ENCODE measurements at places on chromosomes 1 and 21.

- no peak for DNase-seq
Measured at GRCh38 chr1:23210351-23210785, 6.9 kb downstream of the HTR1D start.

DNA sequence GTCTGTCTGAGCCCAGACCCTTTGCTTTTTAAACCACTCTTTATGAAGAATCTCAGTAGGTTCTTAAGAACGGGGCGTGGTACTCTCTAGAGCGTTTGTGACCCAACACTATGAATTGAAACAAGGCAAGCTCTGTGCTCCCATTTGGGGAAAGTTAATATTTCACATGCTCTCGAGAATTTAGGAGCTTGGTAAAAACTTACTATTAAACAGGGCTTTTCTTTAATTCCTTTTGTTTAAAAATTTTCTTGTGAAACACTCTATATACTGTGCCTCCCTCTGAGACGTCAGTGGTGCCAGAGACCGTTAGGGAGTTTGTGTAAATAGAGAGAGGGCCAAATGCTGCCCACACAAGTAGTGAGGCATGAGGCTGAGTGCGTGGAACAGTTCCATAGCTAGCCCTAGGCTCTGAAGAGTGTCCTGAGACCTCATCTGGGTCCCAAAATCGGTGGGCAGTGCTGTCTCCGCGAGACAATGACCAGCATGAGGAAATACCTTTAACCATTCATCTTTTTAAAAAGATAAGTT, 144.7 kb downstream of the ROR1 start:
- no peak for DNase-seq

- DNase-seq: no peak
Measured at GRCh38 chr1:203663821-203664220, 37.2 kb downstream of the ATP2B4 start.

DNA sequence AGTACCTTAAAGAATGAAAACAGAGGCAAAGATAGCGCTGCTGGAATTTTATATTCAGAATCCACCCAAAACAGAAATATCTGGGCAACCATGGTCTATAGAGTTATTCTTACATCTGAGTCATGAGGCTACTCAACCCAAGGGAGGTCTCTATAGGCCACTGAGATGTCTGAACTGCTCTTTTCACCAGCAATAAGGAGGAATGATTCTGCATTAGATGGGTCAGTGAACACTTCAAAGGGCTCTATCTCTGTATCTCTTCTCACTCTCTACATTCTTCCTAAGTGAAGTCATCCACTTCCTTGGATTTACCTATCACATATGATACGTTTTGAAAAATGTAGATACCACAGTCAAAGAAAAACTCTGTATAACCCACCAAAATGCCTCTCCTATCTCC, 90.2 kb upstream of the NGF start:
- DNase-seq: no peak

DNA sequence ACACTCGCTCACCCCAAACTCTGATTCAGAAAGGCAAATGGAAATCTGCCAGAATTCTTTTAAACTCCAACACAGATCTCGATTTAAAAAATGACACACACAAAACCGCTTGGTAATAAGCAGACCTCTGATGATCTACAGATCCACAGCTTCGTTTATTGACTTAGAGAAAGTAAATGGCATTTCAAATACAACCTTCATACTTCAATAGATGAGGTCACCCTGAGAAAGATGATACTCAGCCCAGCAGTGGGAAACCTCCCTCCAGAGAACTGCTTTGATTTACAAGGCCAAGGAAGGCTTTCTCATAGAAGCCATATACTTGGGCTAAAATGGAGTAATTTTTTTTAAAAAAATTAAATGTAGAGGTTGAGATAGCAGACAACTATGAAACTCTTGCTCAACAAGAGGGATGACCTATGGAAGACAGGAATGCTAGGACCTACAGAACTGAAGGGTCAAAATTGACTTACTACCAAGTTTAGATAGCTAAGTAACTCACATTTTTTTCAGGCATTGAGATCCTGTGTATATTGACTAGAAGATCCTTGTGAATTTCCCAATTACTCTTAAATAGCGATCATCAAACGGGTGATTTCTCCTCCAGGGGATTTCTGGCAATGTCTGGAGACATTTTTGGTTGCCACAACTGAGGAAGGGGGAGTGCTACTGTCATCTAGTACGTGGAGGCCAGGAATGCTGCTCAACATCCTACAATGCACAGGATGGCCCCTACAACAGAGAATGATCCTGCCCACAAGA, 143.9 kb downstream of the CLIC6 start:
- no peak for DNase-seq

GRCh38 chr1:203547147-203547546, 53.2 kb downstream of the OPTC start:
- no peak for DNase-seq

DNA sequence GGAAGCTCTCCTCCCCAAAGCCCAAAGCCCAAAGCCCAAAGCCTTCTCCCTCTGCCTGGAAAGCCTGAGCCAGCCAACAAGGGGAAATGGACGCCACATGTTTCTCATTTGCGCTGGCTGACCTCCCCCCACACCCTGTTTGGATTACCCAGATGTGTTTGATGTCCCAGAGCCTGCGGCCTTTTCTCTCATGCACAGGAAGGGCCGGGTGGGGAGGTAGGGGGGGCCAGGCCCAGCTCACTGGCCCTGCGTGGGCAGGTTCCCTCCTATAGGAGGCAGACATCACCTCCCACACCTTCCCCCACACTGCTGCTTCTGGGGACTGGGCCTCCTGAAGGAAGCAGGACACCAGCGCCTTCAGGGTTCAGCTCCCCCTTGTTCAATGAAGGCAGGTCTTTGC, 116.3 kb downstream of the NAV1 start:
- DNase-seq: no peak

- DNase-seq: no peak
Measured at GRCh38 chr1:53174971-53175913, 21.4 kb upstream of the CPT2 start.

DNA sequence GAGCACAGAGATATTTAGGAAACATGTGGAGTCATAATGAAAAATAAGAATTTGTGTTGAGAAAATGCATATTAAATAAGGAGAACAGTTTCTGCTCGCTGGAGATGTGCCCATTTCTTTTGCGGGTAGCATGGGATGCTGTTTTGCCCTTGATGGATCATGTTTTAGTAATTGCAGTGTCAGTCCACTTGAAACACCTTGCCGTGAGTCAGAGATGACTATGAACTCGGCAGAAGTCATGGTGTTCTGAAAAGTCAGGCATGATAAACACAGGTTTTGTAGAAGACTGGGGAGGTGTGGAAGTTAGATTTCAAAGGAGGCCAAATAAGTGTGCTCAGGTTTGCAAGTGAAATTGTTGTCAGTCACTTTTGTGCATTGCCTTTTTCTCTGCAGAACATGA, 315.0 kb upstream of the LRRC7 start:
- no peak for DNase-seq

All from NCI-H2107 (cell line).